HFFc6 (cell line): ENCODE measurements at places on chromosomes 7 and 10.

DNA sequence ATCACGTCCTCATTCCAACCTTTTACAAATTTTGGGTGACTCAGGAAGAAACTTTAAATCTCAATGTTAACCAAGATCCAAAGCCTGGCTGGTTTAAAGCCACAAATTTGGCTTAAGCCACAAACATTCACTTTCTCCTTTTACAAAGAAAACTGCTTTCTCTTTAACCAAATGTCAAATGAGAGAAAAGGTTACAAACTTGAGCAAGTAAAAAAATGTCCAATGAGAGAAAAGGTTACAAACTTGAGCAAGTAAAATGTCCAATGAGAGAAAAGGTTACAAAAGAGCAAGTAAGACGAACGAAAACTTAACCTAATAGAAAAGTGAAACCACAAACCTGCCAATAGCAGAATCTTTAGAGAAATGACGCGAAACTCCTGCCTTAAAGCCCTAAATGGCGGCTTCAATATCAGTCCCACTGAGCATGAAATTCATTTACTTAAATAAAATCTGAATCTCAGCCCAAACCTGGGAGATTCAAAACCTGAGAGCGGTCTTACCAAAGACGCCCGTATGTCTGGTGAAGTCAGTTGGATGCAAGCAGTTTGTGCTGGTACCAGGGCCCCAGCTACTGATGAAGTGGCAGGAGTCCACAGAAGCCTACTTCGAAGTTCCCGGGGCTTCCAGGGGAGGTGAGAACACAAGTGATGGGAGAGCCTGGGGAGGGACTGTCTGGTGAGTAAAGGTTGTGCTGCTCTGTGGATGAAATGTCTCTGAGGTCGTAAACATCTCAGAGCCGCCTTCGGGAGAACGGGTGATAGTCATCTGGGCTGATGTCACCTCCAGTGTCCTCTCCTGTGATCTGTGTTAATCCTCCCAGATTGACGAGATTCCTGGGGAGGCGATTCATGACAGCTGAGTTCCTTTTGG lies 74.6 kb downstream of the PAXIP1 start:
- DNase-seq, result peak; percentile 96

DNA sequence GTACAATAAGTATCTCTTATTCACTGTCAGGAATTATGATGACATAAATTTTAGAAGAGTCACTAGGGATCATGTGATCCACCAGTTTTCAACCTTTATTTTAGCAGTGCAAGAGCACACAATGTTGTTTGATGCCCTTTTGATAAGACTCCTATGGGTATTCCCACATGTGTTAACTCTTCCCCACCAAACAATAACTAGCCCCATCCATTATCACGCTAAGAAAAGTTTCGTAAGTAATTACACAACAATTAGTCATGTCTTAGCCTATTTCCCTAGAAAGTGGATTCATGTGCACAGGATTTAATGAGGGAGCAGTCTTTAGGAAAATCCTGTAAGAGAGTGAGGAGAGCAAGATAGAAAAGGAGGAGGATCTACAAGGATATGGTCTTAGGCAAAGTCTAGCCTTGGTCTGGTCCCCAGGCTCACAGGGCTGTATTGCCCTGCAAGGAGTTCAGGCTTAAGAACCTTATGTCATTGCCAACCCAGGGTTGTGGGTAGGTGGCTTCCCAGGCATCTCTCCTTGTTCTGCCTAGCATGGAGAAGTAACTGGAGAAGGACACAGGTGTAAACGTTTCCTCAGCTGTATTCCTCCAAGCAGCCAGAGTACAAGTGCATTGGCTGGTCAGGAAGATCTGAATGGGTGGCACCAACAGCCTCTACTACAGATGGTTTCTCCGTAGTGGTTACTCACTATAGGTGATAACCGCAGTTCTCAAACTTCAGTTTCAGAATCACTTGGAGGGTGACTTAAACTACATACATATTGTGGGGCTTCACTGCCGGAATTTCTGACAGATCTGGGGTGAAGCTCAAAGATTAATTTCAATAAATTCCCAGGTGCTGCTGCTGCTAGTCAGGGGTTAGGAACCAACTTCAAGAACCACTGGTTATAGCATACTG lies 574.5 kb downstream of the SUGCT start:
- DNase-seq, result no peak

- DNase-seq, result peak; percentile 74
These were observed 11.0 kb downstream of the MPP7 start for GRCh38 chr10:28291881-28292297.

DNA sequence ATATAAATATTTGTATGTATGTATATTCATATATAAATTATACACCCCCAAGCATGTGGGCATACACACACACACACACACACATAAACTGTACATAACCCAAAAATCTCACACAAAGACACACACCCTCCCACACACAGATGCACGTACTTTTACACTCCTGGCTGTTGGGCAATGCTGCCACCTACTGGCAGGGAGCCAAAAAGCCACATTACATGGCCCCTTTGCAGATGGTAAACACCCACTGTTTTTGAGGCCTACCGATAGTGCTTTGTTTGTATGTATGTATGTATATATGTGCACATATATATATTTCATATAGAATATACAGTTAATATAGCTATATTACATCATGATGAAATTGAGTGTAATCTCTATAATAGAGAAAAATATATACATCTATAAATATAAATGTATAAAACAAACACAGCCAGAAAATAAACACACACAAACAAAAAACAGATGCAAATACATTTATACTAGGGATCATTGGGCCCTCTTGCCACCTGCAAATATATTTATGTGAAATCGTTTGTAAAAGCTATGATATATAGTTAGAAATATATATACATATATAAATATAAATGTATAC lies 120.1 kb upstream of the ACBD5 start:
- DNase-seq, result peak; percentile 48

- no peak for DNase-seq
These were observed 181.1 kb downstream of the ST7 start for GRCh38 chr7:117134411-117134810.
